ENCODE measurements at places on chromosomes 2 and 18.

GRCh38 chr18:33812186-33812585 is 234.2 kb downstream of the ASXL3 start:
- DNase-seq: no peak

DNA sequence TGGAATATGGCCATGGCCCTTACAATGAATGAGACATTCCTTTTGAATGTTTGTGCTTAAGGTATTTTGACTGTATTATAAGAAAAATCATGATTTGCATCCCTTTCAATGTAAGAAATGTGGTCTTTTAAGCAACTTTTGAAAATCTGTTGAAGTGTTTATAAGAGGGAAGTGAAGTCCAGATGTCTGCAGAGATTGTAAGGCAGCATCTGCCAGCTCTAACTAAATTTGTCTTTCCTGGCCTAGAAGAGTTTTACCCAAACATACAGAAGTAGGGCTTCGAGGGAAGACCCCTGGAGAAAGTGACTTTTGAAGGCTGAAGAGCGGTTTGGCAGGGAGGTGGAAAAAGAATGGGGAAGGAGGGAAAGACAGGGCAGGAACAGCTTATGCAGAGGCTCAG is 12.2 kb downstream of the EML6 start:
- no peak for DNase-seq

GRCh38 chr2:6999211-6999877 is 82.1 kb downstream of the RNF144A start:
- DNase-seq: no peak

- no peak for DNase-seq
Measured at GRCh38 chr18:51582551-51582950, 385.1 kb upstream of the MEX3C start.

GRCh38 chr2:109258376-109258775 is 129.4 kb downstream of the SH3RF3 start:
- no peak for DNase-seq
